Midbrain (tissue), 1 donor: ENCODE measurements at places on chromosomes 2 and 18.

DNA sequence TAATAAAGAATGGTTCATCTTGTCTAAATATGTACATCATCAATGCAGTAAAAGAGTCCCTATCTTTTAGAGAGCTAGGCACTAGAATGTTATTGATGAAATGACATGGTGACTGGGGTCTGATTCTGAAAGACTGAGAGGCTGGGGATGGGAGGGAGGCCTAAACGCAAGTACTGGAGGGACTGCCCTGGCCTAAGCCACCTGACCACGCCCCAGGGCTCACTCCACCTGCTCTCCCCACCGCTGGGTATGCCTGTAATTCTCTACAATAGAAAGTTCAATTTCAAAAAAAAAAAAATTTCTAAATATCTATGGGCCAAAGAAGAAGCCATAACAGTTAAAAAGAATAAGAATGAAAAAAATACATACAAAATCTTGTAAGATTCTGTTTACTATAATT is 194.0 kb downstream of the HDAC4 start:
- DNase-seq: no peak

DNA sequence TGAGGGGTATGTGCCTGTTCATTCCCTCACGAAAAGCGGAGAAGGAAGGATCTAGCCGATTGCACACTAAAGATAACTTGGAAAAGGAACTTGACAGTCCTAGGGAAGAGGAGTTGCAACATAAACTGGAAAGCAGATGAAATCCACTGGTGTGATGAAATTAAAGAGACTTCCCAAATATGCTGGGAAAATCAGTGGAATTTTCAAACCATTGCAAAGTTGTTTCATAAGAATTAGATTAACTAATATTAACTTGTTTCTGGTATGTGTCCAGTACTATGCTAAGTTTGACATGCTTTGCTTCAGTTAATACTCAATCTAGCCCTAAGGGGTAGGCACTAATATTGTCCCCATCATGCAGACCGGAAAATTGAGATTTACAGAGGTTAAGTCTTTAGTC is 222.7 kb downstream of the IKZF2 start:
- DNase-seq: no peak

DNA sequence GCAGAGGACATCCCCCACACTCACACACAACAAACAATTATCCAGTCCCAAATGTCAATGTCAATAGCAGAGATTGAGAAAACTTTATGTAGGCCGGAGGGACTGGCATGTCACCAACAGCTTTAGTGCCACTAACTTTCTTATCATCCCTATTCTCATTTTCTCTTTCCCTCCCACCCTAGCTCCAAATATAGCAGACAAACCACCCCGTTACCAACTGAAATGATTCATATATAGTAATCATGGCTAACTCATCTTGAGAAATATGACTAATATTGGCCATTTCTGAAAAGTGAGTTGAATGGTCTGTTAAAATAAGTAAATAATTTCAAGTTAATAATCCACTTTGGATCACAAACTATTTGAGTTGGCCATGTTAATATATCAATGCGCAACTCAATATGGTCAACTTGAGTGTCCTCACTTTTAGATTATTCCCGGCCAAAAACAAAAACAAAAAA is 242.1 kb upstream of the RND3 start:
- no peak for DNase-seq

DNA sequence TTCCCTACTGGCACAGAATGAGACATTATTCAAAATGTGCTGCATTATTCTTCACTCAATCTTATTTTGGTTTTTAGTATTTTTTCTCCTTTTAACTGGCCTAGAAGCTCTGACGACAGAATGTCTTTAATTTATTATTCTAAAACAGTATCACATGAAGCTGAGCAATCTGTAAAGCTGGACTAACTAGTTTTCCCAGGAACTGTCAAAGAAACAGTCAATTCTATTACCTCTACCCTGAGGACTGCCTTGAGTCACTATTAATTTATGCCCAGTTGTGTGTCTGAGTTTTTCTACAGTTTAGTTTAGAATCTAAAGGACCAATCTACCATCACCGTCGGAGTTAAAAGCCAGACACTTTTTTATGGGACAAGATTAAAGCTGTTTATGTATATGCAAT is 31.6 kb downstream of the MBD2 start:
- no peak for DNase-seq

GRCh38 chr2:17754773-17755425 is 961 bp downstream of the GEN1 start:
- no peak for DNase-seq
